Activated T-helper 2 cell treated with anti-CD3 and anti-CD28 coated beads, Interferon-gamma antibody, Interleukin-2, Interleukin-4, amounts not matched to agents 10 μg/mL and 5 μg/mL and 100 μg/mL, durations not matched to agents 14 hours and 24 hours and 36 hours (primary cell): ENCODE measurements at places on chromosomes 2 and 18.

DNA sequence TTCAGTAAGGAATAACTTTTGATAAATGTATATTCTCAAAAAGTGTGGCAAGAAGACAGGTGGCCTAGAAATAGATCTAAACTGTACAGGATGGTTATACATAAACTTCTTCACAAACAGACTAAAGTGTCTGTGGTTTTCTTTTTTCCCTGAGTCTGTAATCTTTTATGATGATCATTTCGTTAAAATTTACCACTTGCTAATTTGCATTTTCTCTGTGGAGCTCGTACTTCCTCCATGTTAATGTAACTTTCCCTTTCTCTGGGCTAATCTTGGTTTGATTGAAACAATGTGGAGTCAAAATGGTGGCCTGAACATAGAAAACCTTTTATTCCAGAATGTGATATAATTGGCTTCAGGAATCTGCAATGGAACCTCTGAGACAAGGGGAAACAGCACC, 166.2 kb downstream of the FTCDNL1 start:
- peaks cover 15% of the 10 kb centered on the region for H3K27me3 ChIP-seq
- H3K4me1 ChIP-seq = peaks cover 12% of the 10 kb centered on the region
- H3K27ac ChIP-seq = no peak overlapping the region
- H3K36me3 ChIP-seq = no peaks in the 10 kb centered on the region

DNA sequence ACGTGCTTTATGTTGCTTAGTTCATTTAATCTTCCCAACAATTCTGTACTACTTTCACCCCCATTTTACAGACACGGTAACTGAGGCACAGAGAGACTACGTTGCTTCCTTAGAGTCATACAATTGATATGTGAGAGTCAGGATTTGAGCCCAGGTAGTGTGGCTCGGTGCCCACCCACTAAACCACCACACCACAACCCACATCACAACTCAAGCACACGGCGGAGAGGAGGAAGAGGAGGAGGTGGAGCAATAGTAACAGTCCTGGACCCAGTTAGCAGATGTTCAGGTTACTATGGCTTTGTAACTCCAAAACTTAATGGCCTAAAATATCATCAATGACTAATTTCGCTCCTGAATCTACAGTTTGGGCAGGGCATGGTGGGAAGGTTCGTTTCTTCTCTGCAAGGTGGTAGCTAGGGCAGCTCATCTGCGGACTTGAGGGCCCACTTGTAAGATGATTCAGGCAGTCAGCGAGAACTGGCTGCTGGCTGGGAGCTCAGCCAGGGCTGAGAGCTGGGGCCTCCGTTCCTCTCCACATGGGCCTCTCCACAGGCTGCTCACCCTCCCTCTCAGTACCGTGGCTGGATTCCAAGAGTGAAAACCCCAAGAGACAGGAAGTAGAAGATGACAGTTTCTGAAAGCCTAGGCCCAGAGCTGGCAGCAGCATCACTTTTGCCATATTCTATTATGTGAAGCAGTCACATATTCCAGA, 167.1 kb downstream of the ZFP36L2 start:
- peak overlapping the region; percentile 19 for H3K4me3 ChIP-seq
- peak overlapping the region; percentile 80 for H3K27ac ChIP-seq
- DNase-seq = peak; percentile 39
- H3K36me3 ChIP-seq = peaks cover 7% of the 10 kb centered on the region
- peaks cover 2% of the 10 kb centered on the region for H3K27me3 ChIP-seq
- H3K4me1 ChIP-seq = peaks cover 19% of the 10 kb centered on the region

GRCh38 chr18:68623342-68623741, 91.6 kb downstream of the TMX3 start:
- H3K27me3 ChIP-seq = no peaks in the 10 kb centered on the region
- H3K27ac ChIP-seq = no peak overlapping the region
- no peak for DNase-seq

GRCh38 chr2:194090251-194090905, 1566.6 kb upstream of the SLC39A10 start:
- no peaks in the 10 kb centered on the region for H3K27me3 ChIP-seq
- DNase-seq = no peak
- H3K36me3 ChIP-seq = no peaks in the 10 kb centered on the region
- no peaks in the 10 kb centered on the region for H3K4me1 ChIP-seq

GRCh38 chr18:51716277-51716676, 518.8 kb upstream of the MEX3C start:
- no peak overlapping the region for H3K27ac ChIP-seq
- no peaks in the 10 kb centered on the region for H3K36me3 ChIP-seq
- no peaks in the 10 kb centered on the region for H3K27me3 ChIP-seq
- no peaks in the 10 kb centered on the region for H3K4me1 ChIP-seq
